Neural progenitor cell (in vitro differentiated cells): ENCODE measurements at places on chromosomes 7 and 10. TPM values are rescaled to one million over a fixed set of nuclear protein-coding genes. Genes with fewer than 3 reads are reported as not detected.
A peak's percentile ranks its signal among the peaks of the same experiment; 100 is the strongest.

- DNase-seq: no peak
Observed at GRCh38 chr10:21813946-21814345, 189.6 kb downstream of the DNAJC1 start.

PRSS37 gene
- total RNA-seq: not detected in 2 replicates

- DNase-seq: no peak
Observed at GRCh38 chr7:20211376-20211775, 5.8 kb downstream of the MACC1 start.

DNA sequence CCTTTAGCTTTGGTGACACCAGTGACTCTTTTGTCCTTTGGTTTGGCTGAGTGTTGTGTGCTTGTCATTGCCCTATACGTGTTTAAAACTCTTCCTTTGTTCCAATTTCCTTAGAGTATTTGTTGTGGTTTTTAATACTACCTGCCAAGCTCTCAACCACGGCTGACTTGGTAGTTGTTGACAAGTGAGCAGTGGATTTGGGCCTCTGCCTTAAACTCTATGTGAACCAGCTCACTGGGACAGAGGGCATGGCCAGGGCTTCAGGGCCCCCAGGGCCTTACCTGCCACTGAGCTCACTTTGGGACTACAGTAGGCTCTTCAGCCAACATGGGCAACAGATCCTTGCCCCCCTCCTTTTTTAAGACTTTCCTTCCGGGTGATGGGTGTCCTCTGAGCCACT, 9.6 kb upstream of the DMBT1 start:
- DNase-seq: no peak

DNA sequence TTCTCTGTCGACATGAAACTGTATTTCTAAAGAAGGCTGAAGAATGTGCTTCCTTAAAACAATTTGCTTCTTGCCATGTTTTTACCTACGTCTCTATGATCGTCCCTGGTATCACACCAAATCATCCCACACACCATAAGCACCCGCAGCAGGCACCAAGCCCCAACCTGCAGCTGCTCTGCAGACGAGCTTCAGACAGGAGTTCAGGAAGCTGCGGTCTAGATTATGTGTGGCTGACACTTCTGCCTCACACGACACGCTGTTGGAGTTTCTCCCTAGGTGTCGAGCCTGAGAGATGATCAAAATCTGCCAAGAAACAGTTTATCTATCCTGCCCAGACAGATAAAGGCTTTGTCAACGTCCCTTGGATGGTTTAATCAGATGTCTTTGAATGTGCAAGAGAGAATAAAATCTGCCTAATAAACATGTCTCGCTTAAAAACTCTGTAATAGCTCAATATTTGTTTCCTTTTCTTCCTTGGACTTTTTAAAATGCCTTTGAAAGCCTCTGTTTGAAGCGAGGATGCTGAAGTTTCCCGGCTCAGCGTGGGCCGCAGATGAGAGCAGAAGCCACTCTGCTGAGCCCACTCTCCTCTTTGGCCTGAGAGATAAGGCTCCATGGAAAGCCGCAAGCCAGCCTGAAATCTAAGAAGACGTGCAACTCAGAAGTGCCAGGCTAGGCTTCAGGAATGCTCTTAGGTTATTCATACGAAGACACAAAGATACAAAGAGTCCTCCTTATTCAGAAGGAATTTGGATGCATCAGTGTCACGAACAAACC, 158.3 kb upstream of the PFKP start:
- DNase-seq: no peak

DNA sequence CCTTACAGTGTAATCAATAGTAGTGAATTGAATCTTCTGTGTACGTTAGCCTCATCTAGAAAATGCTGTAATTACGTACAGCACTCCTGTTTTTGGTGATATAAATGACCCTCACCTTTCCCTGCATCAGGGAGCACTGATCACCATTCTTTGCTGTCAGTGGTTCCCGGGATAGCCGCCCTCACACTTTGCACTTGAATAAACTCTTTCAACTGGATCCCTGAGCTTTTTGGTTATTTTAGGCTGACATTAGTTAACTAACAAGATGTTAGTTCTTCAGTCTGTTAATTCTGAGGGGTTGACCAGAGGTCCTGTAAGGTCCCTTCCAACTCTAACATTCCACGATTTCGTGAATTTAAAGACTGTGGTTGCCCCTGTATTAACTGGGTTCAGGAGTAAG, 23.4 kb upstream of the ZC3HAV1 start:
- peak; percentile 10 for DNase-seq

SEMA3E gene
- 2.0 and 5.5 TPM in 2 replicates for total RNA-seq

GRCh38 chr7:150715293-150715692, 1.1 kb upstream of the GIMAP1 start:
- DNase-seq: no peak

- no peak for DNase-seq
Observed at GRCh38 chr7:134674424-134674823, 27.8 kb downstream of the BPGM start.

DNA sequence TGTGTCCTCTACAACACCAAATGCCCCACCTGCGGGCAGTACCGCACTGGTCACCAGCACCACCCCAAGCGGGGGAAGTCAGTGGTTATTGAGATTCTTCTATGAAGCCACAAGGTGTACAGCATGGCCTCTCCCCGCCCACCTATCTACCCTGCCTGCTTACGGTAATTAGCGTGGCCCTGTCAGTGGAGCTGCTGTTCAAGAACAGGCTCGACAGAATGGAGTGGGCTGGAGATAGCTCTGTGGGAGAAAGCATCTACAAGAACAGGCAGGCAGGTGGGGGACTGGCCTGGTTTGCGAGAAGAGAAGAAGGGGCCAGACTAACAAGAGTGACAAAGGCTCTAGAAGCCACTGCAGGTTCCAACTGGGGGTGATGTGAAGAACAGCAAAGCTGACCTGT, 108.3 kb downstream of the RNF216 start:
- DNase-seq: no peak

DNA sequence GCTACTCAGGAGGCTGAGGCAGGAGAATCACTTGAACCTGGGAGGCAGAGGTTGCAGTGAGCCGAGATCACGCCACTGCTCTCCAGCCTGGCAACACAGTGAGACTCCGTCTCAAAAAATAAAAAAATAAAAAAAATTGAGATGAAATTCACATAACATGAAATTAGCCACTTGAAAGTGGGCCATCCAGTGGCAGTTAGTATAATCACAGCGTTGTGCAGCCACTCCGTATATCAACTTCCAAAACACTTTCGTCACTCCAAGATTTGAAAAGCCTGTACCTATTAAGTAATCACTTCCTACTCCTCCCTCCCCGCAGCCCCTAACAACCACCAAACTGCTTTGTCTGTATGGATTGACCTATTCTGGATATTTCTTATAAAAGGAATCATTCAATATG, 20.7 kb upstream of the CACUL1 start:
- DNase-seq: no peak

- no peak for DNase-seq
Observed at GRCh38 chr10:13038391-13038790, 36.9 kb upstream of the CCDC3 start.

GRCh38 chr7:107355616-107356015, 114.2 kb upstream of the GPR22 start:
- DNase-seq: no peak

- DNase-seq: no peak
Observed at GRCh38 chr7:50513166-50513871, 51.9 kb downstream of the DDC start.

DNA sequence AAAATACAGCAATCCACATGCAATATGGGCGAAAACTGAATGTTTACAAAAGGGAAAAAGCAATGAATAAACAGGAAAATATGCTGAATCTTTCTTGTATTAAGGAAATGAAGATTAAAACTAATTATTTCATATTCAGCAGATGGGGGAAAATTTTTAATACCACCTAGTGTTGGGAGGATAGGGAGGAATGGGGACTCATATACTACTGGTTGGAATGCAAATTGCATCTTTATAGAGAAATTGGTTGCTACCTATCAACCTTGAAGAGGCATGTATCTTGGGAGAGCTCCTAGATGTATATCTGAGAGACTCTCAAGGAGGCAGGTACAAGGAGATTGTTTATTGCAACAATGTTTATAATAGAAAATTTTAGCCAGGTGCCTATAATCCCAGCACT, 101.4 kb downstream of the CREM start:
- no peak for DNase-seq
